NCI-H1694 treated with DMSO at 0.1 percent for 48 hours (cell line): ENCODE measurements at places on chromosomes 6 and 20.
A peak's percentile ranks its signal among the peaks of the same experiment; 100 is the strongest.

- DNase-seq = no peak
Observed at GRCh38 chr20:23187751-23188150, 101.6 kb upstream of the CD93 start.

DNA sequence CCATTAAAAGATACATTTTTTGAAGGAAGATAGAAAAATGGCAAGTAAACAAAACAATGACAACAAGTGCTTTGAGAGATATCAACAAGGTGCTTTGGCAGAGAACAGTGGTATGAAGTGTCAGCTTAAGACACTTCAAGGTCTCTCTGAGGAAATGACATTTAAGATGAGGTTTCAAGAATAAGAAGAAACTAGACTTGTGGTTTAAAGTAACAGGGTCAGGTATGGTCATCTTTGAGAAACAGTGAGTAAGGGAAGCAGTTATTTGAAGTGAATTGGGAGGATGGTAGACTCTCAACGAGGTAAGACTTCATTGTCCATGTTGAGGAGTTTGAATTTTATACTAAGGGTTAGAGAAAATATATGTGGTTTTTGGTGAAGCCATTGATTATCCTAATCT is 77.8 kb downstream of the SYCP2L start:
- no peak for DNase-seq

DNA sequence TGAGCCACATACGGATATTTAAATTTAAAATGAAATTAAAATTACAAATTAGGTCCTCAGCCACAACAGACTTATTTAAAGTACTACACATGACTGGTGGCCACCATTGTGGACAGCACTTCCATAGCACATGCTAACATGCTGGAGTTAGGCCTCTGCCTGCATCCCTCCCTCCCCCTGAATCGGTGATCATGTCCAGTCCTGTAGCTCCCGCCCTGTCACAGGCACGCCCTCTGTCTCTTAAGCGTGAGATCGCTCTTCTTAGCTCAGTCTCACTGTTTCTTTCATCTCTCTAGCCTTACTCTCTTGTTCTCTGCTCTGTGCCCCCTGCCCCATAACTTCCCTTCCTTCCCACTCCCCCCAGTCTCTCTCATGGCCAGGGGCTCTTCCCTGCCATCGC is 28.9 kb downstream of the ELMO2 start:
- no peak for DNase-seq

- no peak for DNase-seq
Observed at GRCh38 chr20:38050686-38051085, 17.1 kb downstream of the RPRD1B start.

GRCh38 chr6:134714679-134715078 is 235.2 kb downstream of the ALDH8A1 start:
- DNase-seq = no peak

- DNase-seq = no peak
Observed at GRCh38 chr6:116842459-116842858, 13.6 kb upstream of the GPRC6A start.

- no peak for DNase-seq
Observed at GRCh38 chr6:139820210-139820609, 445.8 kb upstream of the CITED2 start.

- DNase-seq = peak; percentile 6
Observed at GRCh38 chr6:44475779-44476434, 88.4 kb downstream of the CDC5L start.

DNA sequence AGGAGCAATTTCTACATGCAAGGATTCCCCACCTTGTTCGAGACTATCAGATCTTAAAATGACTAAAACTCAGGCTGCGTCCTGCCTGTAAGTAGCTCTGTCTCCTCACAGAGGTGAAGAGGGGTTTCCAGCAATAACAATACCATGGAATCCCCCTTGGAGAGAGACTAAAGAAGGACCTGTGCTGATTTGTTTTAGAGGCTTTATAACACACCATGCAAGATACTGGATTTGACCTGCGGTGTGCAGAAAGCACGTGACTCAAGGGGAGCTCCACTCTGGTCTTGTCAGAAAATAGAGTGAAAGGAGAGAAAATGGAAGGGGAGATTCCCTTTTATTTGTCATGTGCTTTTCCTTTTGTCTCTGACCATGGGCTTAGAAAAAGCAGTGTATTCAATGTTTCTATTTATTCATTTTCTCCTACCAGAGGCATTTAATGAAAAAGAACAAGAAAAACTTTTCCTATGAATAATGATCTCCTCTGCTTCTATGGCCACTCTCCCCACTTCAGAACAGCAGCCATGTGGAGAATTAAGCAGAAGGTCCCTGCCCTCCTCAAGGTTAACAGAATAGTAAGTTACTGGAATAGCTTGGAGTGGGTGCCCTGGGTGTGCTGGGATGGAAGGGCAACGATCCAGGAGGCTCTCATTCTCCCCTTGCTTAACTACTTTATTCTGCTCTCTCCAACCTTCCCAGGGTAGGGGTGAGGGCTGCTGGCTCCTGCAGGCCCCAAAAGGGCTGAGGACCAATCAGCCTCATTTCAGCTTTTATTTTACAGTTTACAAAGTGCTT is 19.2 kb upstream of the MRPS10 start:
- no peak for DNase-seq

DNA sequence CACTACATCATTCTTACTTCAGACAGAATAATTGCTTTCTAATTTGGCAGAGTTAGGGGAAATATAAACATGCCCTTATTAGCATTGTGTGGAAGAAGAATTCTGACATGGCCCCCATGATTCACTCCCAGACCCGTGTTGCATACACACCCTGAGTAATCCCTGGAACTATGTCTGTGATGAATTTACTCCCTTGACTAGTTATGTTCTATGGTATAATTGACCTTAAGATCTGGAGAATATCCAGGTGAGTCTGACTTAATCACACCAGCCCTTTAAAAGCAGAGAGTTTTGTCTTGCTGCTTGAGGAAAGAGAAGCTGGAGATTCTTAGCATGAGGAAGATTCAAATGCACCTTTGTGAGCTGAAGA is 262.9 kb downstream of the SOX4 start:
- no peak for DNase-seq

- DNase-seq = no peak
Observed at GRCh38 chr20:36544134-36545018, 3.1 kb downstream of the MYL9 start.

DNA sequence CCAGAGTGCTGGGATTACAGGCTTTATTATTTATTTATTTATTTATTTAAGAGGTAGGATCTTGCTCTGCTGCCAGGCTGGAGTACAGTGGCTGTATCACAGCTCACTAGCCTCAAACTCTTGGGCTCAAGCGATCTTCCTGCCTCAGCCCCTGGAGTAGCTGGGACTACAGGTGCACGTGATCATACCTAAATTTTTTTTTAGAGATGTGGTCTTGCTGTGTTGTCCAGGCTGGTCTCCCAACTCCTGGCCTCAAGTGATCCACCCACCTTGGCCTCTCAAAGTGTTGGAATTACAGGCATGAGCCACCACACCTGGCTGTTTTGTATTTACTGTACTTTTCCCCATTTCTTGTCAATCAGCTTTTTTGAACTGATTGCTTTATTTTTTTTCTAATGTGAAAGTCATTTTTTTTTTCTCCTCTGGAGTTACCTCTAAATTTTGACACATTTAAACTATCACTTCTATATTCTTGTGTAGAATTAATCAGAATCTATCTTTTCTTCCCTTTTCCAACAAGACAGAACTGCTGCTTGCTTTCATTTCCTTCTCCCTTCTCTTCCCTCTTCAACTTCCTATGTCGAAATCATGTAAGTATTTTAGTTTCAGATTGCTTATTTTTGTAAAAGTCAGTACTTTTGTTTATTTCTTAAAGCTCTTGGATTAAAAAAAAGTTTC is 12.0 kb downstream of the PANK2 start:
- DNase-seq = no peak

GRCh38 chr6:26270486-26270861 is 94.5 kb upstream of the BTN3A2 start:
- no peak for DNase-seq

DNA sequence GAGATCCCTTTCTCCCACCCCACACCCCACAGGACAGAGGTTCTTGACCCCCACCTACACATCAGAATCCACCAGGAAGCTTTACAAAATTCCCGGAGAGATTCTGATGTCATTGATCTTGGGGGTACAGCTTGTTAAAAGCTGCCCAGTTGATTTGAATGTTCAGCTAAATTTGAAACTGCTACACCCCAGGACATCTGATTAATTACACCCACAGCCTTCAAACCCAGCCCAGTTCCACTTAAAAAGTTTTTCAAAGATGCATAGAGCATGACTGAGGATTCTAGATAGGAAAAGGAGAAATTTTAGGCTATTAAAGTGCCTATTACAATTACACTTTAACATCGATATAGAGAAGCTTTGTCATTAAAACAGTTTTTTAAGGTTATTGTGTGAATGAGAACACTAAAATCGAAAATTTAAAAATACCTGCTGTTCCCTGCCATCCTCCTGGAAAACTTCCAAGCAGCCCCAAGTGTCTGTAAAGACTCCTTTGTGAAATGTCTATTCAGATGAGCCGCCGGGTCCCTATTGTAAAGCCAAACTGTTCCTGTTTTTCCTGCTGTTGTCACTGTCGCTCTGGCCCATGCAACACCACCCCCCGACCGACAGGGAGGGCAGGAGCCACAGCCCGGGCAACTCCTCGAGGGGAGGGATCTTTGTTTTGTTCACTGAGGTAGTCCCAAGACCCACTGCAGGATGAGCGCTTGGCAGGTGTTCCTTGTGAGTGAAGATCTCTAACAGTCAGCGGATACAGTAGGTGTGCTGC is 132.5 kb upstream of the PHACTR3 start:
- no peak for DNase-seq

DNA sequence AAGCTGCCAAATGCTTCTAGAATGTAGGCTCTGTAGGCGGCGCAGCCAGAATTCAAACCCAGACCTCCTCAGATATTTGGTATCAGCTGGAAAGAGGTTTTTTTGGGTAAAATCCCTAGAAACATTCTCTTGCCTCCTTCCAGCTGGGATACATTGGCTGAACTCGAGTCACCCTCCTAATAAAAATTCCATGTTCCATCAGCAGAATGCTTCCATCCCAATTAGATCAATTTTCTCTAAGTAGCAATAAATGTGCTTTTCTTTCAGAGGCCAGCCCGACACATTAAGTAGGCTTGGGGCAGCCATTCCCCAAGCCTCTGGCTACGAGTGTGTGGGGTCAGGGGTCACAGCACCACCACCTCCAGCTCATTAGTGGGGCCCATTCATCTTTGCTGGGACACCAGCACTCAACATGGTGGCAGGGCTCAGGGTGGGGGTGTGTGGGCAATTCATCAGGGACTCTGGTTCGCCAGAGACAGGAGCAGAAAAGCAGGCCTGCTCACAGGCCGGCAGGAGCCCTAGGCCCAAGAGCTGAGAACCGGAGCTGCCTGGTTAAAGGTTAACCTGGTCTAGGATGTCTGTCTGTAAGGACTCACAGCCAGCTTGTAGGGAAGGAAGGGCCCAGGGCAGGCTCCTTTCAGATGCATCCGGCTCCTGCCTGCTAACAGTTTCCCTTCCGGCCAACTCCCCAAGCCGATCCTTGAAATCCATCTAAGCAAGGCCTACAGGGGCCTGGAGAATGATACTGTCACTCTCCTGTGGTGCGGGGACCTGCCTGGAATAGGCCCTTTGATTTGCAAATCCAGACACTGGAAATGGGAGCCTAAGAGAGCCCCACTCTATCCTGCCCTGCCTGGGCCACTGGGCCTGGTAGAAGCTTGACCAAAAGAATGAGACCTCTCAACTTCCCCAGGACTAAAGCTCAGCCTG is 159.1 kb upstream of the TOP1 start:
- DNase-seq = no peak

- no peak for DNase-seq
Observed at GRCh38 chr20:51799401-51799860, 2.9 kb downstream of the SALL4 start.

- no peak for DNase-seq
Observed at GRCh38 chr20:31979713-31980426, 11.9 kb downstream of the XKR7 start.

- DNase-seq = no peak
Observed at GRCh38 chr6:94902974-94903628, 674.2 kb upstream of the MANEA start.

GRCh38 chr6:79378957-79379356 is 144.5 kb upstream of the HMGN3 start:
- DNase-seq = no peak

- peak; percentile 60 for DNase-seq
Observed at GRCh38 chr20:54062812-54063280, 7.5 kb downstream of the BCAS1 start.

- DNase-seq = no peak
Observed at GRCh38 chr6:154125421-154125820, 86.4 kb downstream of the OPRM1 start.

GRCh38 chr20:36573103-36573797 is at the start of gene TGIF2:
TGIF2 (plus strand) TSS chr20:36573597; CDS start chr20:36578775, 5,178 bp downstream.
- DNase-seq = peak; percentile 7

DNA sequence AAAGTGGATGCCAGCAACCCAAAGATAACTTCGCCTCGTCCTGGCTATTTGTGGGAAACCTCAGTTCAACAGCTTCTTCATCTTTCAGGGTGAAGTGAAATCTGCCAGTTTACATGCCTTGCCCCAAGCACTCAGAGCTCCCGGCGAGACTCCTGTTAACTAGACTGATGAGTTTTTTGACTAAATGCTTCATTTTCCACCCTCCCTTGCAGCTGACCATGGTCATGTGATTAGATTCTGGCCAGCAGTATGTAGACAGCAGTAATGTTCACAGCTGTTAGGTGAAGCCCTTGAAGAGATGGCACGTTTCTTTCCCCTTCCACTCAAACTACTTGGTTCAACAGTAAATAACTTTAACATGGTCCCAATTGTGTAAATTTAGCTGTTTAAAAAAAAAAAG is 718.8 kb upstream of the FLRT3 start:
- DNase-seq = no peak

DNA sequence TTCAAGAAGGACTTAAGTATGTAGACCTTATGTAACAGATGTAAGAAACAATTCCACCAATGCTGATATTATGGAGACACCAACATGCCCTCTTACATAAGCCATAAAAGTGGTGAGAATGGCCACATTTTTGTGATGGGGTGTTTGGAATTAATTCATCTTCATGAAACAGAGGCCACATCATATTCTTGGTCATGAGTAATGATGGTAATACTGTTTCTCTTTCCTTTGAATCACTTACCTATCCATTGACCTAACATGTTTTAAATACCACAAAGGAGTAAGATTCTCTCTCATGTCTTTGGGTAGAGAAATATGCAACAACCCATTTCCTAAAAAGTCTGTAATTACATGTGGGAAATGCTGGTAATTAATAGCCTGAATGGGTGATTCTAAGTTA is 545.4 kb upstream of the FLRT3 start:
- DNase-seq = no peak
